ENCODE measurements at places on chromosomes 16 and 17.

- no peak for DNase-seq
Measured at GRCh38 chr17:11324846-11325420, 83.9 kb downstream of the SHISA6 start.

GRCh38 chr16:1857433-1858097, 14.4 kb downstream of the MEIOB start:
- DNase-seq, result no peak

DNA sequence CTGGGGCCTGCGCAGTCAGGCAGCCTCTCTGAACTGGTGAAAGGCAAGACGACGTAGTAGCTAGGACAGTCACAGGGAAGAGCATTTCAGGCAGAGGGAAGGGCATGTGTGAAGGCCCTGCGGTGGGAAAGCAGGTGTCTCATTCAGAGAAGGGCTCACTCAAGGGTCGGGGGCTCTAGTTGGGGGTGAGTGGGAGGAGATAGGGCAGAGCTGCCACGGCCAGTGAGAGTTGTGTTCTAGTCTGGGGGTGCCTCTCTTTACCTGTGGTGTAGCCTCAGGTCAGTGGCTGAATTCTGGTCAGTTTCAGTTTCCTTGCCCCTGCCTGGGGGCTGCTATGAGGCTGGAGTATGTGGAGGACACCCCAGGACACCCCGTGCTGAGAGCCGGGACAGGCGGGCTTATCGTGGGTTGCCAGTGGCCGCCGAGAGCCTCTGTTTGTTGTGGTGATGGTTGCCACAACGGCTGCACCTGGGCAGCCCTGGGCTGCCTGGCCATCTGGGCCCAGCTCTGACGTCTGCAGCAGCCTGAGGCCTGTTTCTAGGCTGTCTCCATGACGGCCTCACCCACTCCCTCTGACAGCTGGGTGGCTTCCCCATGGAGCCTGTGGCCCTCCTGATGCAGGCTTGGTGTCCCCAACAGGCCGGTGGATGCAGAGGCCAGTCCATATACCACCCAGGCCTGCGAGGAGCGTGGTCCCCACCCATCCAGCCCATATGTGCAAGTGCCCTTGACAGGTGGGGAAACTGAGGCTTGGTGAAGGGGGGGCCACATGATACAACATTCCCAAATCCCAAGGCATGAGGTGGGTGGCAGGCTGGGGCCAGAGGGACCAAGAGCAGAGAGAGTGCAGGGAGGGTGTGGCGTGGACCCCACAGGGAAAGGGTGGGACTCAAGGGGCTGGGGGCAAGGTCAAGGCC, 10.8 kb downstream of the MAP2K3 start:
- DNase-seq, result no peak

DNA sequence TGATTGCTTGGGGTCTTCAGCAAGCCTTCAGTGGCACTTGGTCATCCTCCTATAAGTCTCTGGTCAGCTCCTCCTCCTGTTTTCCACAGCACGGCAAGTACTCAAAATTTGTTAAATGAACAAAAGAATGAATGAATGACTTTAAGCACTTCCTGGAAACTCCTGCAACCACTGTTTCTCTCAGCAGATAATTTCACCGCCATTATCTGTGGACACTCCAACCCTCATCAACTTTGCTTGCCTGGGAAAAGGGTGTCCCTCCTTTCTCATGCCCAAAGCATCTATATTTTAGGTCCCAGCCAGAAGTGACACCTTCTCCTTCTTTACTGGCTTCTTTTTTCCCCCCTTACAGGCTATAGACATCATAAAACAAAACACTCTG, 4.4 kb downstream of the PROCA1 start:
- DNase-seq, result no peak

DNA sequence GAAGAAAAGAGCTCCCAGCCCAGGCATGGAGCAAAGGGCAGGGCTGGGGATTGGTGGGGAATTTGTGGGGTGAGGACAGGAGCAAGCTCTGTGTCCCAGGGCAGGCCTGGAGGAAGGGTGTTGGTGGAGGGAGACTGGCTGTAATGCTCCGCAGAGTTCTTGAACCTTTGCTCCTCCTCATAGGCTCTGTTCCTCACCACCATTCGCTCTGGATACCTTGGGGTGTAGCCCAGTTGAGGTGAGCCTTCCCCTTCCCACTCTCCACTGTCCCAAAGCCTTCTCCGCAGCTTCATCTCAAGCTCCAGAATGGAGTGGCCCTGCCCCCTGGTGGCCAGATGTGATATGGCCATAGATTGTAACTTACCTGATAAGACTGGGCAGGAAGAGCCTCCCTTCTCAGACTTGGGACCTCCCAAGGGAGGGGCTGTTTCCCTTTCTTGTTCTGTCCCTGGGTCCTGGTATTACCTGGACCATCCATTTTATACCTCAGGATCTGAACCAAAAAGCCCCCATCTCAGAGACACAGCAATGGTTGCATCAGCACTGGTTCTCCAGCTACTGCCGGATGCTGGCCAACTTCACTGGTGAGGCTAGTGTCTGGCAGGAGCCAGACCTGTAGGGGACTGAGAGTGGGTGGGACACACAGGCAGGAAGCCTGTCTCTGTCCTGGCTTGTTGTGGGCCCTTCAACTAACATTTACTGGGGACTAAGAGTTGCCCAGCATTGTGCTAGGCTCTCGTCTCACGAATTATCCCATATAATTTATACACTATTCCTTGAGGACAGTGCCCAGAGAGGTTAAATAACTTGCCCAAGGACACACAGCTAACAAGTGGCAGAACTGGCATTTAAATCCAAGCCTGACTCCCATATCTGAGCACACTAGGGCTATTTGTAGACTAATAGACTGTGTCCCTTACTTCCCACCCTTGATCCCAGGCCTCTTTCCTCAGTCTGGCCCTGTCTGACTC, 19.1 kb upstream of the STAC2 start:
- DNase-seq, result peak; percentile 71

- no peak for DNase-seq
Measured at GRCh38 chr16:70694088-70694867, 8.4 kb upstream of the MTSS2 start.

DNA sequence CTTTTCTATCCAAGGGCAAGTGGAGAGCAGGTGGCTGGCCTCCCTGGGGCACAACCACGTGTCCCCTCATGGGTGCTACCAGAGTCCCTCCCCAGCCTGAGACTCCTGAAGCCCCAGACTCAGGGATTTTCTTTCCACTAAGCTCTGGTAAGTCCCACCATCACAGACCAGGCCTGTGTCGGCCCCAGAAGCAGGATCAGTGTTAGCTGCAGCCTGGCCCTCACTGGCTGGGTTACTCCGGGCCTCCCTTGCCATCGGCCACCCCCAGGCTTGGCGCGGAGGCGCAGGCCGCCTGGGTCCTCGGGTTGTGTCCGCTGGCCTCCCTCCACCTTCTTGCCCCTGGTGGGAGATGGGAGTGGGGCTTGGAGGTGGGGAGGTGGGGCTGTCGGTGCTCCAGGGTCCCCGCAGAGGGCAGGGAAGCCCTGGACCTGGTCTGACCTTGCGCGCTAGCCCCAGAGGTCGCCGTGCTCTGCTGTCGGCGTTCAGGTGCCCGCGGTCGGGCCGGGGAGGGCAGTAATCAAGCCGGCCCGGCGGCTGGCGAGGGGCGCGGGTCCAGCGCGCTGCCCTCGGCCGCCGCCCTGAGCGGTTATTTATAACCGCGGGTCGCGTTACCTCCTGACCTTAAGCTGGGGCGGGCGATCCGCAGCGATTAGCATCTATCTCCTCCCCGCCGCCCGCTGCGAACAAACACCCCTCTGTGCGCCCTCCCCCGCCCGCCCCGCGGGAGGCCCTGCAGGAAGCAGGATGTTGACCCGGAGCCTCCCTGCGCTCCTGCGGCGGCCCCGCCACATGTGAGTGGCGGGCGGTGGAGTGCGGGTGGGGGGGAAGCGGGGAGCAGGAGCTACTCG, 78.1 kb upstream of the TOB1 start:
- peak; percentile 49 for DNase-seq

GRCh38 chr17:7955414-7956227, 23.6 kb downstream of the CNTROB start:
- no peak for DNase-seq

DNA sequence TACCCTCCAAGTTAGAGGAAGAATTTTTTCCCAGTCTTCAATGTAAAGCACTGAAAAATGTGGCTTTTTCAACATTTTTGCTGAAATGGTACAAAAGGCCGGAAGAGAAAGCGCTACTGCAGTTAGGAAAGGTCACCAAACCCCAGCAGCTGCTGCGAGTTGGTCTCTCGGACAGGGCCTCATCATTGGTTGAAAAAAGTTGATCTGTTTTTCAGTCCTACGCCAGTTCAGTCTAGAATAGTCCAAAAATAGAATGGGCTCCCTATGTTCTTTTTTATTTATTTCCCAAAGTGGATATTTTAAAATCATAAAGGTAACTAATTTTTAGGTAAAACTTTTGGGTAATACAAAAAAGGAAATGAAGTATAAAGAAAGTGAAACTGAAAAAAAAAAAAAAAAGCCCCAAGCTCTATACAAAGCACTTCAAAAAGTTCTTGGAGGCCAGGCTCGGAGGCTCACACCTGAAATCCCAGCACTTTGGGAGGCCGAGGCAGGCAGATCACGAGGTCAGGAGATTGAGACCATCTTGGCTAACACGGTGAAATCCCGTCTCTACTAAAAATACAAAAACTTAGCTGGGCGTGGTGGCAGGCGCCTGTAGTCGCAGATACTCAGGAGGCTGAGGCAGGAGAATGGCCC, 17.4 kb downstream of the ADAP2 start:
- no peak for DNase-seq

- DNase-seq, result no peak
Measured at GRCh38 chr16:31465788-31466370, 6.1 kb upstream of the TGFB1I1 start.

DNA sequence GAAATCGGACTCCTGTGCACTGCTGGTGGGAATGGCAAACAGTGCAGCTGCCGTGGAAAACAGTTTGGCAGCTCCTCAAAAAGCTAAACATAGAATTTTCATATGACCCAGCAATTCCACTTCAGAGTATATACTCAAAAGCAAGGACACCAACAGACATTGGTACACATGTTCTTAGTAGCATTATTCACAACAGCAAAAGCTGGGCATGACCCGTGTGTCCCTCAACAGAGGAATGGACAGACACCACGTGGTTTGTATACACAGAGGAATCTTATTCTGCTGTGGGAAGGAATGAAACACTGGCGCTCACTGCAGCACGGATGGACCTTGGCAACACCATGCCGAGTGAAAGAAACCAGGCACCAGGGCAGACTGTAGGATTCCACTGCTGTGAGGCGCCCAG, 16.0 kb downstream of the NPTX1 start:
- DNase-seq, result no peak

DNA sequence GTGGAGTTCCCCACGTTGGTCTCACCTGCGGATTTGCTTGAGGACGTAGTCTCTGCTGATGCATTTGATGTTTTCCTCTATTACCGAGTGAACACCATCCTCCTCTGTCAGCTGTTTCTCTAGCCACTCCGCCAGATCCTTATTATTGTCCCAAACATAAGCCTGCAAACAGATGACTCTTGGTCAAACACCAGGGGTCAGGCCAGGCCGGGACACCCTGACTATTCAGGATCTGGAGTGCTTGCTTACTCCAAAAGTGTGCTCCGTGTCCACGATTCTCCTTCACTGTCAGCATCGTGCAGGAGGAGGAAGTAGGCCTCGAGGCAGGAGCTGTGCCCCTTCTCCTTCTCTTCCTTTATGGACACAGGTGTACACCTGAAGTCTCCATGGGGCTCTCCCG, 140.2 kb downstream of the AATF start:
- DNase-seq, result no peak

DNA sequence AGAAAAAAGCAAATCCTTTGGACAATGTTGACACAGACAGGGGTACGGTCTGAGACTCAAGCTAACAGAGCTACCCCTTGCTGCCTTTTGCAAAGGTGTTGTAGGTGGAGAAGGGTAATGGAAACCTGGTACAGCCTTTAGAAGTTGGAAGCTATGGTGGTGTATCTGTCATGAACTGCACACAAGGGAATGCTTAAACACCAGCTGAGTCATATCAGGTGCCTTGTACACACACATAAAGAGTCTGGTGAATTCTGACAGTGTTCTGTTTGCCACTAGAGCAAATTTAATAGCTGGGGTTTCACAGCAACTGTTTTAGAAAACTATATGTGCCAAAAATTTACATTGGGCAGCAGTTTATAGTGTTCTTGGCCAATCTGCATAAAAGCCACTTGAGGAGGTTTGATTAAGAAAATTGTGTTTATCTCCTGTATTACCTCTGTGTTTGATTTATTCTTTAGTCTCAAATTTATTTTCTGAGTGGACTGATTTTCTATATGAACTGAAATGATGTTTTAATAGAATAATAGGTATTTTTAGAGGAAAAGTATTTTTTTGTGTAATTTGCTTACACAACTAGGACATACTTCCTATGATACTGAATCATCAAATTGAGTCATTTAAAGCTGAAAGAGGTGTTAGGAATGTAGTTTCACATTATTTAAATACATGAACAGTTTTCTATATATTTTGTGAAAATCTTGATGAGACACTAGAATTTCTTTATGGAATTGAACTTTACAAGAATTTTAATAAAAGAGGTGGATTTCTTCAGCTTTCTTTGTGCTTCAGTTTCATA, 136.9 kb downstream of the MAP2K6 start:
- DNase-seq, result no peak

GRCh38 chr17:17960500-17961030, 11.6 kb downstream of the TOM1L2 start:
- DNase-seq, result no peak

- DNase-seq, result no peak
Measured at GRCh38 chr17:2283302-2283701, 20.3 kb downstream of the SMG6 start.

GRCh38 chr16:54750249-54750648, 180.4 kb upstream of the IRX5 start:
- DNase-seq, result no peak

- DNase-seq, result no peak
Measured at GRCh38 chr17:50426814-50427787, 1.1 kb downstream of the ACSF2 start.

- no peak for DNase-seq
Measured at GRCh38 chr17:64040206-64040605, 19.8 kb upstream of the ICAM2 start.

- DNase-seq, result no peak
Measured at GRCh38 chr16:86355531-86355930, 154.8 kb upstream of the FOXF1 start.

- DNase-seq, result no peak
Measured at GRCh38 chr17:44402564-44403172, 13.2 kb upstream of the ITGA2B start.

DNA sequence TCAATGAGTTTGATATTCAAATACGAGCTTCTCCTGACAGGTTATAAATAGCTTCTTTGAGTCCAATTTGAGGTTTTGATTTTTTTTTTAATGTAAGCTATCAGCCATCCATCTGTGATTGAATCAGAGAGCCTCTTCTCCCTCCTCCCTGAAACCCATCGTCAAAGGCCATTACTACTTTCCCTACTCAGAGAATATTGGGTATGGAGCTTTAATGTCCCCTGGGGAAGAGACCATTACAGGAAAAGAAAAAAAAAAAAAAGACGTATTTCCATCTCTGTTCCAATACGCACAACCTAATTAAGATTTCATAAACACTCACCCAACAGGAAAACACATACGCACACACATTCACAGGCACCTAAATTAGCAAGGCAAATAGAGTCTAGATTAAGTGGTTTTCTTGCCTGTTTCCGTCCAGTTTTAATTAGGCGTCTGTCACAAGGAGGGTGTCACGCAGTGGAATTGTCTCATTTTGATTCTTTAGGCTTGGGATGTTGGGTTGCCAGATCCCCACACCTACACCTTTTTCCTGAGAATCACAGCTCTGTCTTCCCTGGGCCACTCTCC, 194.3 kb upstream of the RPL38 start:
- no peak for DNase-seq
